Head of caudate nucleus (tissue), 42 donors: ENCODE measurements at places on chromosomes 5 and 9.

DNA sequence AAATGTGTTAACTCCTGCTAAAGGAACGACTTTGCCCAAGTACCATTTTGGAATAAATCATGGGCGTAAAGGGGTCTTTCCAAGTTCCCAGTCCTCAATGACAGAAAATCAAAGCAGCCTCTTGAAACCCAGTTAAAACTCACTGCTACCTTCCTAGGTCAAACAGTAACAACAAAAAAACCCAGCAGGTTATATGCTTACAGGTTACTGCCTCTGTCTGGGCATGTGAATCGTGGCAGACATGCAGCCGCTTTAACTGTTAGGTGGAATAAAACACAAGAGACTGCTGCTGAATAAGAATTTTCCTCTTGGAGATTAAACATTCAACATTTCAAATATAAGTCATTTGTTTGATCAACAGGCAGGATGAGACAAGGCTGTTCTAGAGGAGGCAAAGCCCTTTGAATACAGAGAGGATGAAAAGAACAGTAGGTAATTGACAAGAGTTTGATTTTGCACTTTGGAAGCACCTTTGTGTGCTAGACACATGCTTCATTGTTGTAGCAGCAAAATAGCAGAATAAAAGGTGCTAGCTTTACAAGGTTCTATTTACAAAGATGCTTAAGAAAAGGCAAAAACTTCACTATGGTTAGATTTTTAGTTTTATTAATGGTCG lies 319.4 kb downstream of the NDUFS4 start:
- no peak for DNase-seq

DNA sequence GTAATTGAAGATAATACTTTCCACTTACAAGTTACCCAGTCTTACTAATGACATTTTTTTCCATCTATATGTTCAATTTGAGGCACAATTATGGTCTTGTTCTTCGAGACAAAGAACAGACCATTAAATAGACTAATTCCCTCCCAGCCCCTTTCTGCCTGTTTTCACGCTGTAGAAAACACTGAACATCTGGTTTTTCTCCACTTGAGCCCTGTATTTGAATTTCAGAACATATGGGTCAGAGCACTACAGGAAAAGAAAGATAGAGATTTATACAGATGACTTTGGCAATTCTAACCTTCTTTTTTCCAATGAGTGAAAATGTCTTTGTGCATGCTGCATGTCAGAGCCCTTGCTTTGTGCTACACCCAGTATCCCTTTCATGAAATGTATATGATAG lies 506.9 kb downstream of the LRRC70 start:
- no peak for DNase-seq

DNA sequence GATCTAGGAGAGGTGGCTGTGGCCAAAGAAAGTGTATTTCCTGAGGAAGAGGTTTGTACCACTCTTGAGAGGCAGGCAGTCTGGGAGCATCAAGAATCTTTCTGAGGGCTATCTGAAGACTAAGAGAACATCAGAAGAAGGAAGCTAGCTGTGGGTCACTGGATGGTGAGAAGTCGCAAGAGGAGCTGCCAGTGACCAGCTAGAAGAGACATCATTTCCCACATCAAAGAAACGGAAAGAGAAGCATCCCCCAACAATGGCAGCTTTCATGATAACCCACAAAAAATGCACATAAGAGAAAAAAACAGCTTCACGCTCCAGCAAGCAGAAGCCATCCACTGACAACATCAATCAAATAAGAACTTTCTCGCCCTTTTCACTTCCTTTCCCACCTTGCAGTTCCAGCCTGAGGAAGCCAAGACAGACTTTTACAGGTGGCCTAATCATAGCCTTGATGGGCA lies 25.0 kb upstream of the CEP78 start:
- no peak for DNase-seq

- DNase-seq: no peak
Observed at GRCh38 chr5:167280111-167280510, 1011.3 kb upstream of the WWC1 start.

DNA sequence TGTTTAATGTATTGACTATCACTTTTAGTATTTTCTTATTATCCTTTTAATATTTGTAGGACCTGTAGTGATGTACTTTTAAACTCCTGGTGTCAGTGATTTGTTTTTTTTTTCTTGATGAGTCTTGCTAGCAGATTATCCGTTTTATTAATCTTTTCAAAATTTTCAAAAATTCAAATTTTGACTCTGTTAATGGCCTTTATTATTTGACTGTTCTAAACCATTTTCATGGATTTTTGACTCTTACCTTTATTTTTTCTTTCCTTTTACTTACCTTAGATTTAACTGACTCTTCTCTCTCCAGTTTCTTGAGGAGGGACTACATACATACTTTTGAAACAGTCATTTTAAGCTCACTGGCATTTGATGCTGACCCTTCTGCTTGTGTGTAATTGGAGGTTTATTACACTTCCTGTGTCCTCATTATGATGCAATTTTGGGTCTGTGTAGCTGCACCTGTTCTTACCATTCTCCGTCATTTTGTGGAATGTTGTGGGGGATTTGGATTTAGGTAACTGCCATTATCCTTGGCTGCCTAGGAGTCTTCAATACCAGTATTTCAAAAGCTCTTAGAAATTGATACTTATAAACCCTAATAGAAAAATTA lies 32.0 kb upstream of the EXOC3 start:
- no peak for DNase-seq

DNA sequence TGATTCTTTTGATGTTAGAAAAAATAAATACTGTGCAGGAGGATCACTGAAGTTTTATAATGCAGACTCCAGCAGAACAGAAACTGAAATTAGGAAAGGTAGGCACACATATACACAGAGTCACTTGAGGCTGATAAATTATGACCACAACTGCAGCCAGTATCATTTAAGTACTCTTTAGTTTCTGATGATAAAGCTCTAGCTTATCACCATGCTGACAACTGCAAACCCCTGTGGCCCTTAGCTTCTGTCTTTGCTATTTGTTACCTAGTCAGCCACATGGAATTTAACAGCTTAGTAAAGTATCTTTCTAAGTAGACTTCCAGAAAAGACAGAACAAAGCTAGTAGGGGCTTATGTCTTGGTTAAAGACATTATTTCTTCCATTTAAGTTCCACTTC lies 734.8 kb upstream of the CDH6 start:
- no peak for DNase-seq

GRCh38 chr5:78065663-78066062 lies 228.8 kb downstream of the AP3B1 start:
- DNase-seq: no peak

- no peak for DNase-seq
Observed at GRCh38 chr9:93180938-93181337, 3.0 kb upstream of the WNK2 start.

- no peak for DNase-seq
Observed at GRCh38 chr9:106529616-106530015, 333.4 kb upstream of the ZNF462 start.

DNA sequence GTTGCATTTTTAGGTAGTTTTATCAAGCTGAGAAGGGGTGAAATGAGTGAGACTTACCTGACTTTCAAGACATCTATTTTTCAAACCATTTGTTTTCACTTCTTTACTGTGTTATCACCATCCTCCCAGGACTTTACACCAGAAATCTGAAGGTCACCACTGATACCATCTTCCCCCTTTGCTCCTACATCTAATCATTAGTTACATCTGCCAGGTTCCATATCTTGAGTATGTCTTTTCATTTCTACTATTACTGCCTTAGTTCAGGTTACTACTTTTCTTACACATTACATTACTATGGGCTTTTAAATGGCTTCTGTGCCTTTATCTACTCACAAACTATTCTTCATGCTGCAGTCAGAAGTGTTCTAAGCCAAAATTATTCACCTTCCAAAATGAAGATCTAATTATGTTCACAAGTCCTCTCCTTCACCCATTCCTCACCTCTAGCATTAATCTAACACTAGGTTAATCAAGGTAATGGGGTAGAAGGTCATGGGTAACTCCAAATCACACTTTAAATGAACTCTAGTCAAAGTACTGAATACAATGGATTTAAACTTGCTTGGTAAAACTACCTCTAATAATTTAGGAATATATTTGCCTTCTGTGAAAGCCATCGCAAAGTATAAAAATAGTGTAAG lies 2.1 kb upstream of the HSDL2 start:
- no peak for DNase-seq
